Stimulated activated CD4-positive, alpha-beta T cell treated with anti-CD3 and anti-CD28 coated beads, TNF-alpha, amount 100 ng/mL, for 1 hour (primary cell): ENCODE measurements at places on chromosomes 1 and 21.

GRCh38 chr1:42414551-42415496 lies 34.2 kb downstream of the RIMKLA start:
- DNase-seq, result no peak

DNA sequence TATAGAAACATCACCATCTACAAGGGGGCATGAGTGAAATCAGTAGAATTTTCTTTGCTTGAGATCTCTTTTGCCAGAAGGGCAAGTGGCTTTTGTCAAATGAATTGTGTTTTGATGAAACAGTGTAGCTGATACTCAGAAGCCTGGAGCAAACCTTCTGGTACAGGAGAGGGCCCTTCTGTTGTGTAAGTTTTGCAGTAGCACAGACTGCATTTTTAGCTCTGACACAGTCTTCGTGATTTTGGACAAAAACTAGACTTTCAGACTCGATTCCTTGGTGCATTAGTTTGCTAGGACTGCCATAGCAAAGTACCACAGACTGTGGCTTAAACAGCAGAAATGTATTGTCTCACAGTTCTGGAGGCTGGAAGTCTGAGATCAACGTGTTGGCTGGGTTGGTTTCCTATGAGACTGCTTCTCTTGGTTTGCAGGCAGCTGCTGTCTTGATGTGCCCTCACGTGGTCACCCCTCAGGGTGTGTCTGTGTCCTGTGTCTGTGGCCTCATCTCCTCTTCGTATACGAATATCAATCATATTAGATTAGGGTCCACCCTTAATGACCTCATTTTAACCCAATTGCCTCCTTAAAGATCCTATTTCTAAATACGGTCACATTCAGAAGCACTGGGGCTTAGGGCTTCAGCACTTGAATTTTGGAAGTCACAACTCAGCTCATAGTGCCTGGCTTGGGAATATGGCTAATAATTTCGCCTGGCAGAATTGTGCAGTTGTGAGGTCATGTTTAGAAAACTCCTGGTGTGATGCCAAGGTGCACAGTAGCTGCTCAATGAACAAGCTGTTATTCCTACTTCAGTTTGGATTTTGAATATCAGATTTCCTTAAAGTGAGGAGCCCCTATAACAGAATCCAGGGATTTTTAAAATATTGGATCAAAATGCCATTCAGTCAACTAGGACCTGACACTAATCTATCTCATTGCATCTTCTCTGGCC lies 21.2 kb upstream of the DISC1 start:
- no peak for DNase-seq

DNA sequence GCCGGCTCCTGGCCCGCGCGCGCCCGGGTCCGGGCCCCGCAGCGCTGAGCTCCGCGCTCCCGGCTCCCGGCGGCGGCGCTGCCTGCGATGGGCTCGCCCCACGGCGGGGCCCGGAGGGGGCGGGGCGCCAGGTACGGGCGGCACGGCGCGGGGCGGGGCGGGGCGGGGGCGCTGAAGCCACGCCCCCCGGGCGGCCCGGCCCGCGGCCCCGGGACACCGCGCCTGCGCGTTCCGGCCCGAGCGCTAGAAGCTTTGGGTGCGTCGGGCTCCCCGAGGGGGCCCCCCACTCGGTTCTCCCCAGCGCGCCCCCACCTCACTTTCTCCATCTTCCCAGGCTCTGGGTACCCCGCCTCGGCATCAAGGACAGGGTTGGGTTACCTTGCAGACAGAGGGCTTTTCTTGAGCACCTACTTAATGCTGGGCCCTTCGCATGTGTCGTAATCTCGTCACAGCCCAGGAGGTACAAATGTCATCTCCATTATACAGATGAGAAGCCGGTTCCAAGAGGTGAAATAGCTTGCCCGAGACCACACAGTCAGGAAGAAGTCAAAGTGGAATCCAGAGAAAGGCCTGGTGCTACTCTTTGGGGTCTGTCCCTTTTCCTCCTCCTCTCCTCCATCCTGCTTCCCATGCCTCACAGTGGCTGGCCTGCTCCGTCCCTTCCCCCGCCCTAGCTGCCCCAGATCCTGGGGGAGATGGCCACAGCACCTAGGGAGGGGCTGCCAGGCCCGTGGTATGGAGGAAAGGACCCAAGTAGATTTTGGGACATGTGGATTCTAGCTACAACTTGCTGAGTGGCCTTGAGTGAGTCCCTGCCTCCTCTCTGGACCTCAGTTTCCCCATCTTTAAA lies 46.5 kb downstream of the RAP1GAP start:
- DNase-seq, result peak; percentile 42

DNA sequence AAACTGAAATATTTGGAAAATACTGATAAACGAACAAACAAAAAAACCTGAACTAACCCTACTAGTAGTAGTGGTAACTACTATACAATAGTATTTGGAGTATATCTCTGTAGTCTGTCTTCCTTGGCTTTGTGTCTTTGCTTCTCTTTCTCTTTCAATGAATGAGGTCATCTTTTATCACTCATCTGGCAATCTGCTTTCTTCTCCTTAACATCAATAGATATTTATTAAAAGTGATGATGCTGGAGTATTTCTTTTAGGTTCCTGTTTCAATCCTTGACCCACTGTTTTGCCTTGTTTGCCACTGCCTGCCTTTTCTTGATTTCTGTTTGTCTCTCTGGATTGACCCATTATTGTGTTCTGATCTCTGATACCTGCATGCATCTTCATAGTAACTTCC lies 71.5 kb downstream of the ROR1 start:
- DNase-seq, result no peak

DNA sequence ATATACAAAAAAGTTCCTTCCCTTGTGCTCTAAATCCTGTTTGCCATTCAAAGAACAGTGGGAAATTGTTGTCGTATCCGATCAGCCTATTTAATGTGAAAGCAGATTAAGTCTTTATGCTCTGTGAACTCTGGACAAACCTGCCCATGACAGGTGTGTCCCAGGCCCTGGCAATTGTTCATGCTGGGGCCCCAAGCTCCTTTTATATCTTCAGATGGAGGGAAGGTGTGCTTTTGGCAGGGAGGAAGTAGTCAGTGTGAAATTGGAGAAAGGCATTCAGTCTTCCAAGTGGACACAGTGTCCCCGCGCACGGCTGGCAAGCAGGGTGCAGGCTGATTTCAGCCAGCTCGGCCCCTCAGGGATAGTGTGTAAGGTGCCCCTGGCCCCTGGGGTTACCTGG lies 135.1 kb upstream of the F3 start:
- no peak for DNase-seq

DNA sequence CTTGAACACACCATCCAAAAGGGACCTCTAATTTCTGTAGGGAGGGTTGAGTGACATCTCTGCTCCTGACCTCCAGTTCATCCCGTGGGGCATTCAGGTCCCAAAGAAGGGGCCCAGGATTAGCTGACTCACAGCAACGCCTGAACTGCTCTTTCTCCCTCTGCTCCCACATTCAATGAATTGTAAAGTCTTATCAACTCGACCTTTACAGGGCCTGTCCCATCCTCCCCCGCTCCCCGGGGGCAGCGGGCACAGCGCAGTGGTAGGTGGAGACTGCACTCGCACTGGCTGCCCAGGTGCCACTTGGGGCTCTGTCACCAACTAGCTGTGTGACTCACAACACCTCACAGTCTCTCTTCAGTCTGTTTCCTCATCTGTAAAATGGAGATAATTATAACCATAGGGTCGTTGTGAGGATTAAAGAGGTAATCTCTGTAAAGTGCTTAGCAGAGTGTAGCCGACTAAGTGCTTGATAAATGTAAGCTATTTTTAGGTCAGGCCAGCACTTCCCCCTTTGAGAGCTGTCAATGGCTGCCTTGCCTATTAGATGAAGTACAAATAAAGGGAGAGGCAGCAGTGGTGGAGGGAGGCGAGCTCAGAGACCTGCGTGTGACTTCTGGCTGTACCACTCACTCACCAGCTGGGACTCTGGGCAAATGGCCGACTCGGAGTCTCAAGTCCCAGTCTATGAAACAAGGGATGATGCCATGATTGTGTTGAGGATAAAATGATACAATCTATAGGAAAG lies 637 bp upstream of the MYBPHL start:
- DNase-seq, result no peak

DNA sequence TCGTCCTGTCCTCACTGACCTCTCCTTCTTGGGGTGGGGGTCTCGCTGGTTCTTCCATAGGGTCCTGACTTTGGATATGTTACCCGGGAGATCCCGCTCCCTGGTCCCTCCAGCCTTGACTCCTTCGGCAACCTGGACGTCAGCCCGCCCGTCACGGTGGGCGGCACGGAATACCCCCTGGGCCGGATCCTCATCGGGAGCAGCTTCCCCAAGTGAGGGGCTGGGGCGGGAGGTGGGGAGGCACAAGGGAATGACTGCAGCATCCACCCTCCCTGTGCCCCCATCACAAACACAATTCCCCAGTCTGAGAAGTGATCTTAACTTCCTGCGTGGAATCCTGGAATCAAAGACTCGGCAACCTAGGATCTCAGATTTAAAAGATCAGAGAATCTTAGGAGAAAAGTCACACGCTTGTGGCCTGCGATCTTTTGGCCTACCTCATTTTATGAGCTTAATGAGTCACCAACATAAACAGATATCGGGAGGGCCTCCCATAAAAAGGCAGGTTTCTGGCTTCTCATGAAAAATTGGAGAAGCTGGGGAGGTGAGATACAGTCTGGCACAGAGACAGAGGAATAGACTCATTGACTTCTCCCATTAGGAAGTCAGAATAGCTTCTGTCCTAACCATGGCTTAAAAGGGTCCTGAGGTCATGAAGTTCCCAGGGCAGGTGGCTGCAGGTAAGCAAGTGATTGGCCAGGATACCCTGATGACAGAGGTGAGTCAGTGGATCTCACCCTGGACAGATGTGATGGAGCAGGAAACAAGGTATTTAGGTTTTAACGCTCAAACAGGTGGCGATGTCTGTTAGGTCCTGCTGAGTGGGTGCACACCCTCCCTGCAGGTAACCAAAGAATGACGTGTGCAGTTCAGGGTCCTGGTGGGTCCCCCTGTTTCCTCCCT lies 15.9 kb upstream of the PADI3 start:
- no peak for DNase-seq

GRCh38 chr1:97649591-97649990 lies 271.2 kb downstream of the DPYD start:
- DNase-seq, result no peak

DNA sequence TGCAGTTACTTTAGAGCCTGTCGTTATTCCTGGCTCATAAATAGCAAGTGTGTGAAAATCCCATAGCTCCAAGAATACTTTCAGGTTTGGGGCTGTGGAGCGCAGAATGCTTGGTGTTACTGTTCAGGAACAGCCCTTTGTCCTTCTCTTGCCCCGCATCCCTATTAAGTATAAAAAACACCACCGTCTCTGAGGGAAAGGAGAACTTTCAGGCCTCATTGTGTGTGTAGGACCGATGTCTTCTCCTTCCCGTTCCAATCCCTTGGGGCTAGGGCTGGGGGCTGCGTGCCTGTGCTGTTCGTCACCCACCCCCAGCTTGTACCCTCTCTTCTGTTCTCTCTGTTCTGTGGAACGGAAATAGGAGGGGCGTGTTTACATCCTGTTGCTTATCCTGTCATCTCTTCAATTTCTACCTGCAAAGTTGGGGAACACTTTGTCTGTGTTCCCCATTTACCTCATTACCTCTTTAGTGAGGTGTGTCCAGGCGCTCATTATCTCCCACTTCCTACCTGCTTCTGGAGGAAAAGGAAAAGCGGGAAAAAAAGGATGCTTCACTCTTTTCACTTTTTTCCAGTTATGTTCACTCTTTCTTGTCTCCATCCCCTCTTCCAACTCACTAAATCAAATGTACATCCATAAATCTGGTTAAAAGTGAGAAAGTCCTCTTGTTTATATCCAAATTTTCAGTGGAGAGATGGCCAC lies 788 bp upstream of the TXNIP start:
- peak; percentile 29 for DNase-seq

DNA sequence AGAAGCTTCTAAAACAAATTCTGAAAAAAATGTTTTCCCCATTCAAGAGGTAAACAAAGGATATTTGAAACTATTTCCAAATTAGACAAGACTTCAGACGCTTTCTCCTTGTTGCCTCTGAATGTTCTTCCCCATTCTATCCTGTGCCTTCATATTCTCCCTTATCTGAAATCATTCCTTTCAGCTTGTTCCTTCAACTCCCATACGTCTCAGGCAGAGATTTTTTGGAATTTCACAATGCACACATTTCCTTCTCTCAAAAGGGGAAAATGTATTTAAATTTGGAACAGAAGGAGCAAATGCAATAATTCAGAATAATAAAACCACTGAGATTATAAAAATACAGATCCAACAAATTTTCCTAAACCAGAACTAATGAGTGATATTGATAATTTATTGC lies 198.7 kb upstream of the IVNS1ABP start:
- DNase-seq, result no peak

DNA sequence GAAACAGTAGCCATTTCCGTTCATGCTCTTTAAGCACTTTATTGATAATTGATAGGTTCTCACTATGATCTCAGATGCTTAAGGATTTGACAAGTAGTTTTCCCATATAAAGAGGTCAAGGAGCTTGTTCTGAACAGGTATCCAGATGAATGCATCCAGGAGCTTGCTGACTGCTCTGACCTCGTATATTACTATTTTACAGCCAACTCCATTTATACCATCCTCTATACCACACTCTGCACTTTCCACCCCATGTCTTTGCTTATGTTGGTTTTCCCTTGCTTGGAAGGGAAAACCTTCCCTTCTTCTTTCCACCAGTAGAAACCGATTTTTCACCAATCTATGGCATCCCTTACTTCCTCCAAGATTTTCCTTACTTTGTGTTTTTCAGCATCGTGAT lies 107.2 kb downstream of the LHX9 start:
- no peak for DNase-seq

- DNase-seq, result no peak
Observed at GRCh38 chr21:45330075-45330781, 42.5 kb upstream of the POFUT2 start.

DNA sequence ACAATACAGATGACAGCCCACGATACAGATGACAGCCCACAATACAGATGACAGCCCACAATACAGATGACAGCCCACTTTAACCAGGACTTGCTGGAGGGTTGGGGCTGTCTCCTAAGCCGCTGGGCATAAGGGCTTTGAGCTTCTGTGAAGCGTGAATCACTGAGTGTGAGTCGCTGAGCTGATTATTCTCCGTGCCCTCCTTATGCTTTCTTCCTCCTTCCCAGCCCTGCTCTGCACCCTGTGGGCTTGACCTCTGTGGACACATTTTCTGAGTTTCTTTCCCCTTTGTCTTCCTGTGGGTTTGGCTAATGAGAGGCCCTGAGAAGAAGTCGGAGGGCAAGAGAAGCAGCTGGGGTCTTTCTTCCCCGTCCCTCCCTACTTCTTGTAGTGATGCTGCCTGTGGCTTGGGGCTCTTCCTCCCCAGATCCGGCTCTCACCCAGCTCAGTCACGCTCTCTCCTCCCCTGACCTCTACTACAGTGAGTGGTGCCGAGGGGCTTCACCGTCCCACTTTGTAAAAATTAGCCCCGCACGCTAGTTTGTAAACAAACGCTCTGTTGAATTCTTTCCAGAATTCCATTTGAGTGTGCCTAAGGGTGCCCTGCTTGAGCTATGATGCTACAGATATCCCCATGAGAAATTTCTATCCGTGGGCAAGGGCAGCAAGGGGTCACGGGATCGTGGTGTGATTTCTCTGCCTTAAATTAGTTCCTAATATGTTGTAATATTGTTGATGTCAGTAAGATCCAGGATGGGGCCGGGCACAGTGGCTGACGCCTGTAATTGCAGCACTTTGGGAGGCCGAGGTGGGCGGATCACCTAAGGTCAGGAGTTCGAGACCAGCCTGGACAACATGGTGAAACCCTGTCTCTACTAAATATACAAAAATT lies 46.4 kb upstream of the SOD1 start:
- no peak for DNase-seq

- DNase-seq, result no peak
Observed at GRCh38 chr21:40833184-40833583, 13.8 kb downstream of the DSCAM start.

- no peak for DNase-seq
Observed at GRCh38 chr1:29584776-29585175, 348.5 kb downstream of the PTPRU start.

GRCh38 chr1:218135371-218135770 lies 149.7 kb upstream of the RRP15 start:
- no peak for DNase-seq
